Airway epithelial cell (primary cell): ENCODE measurements at places on chromosomes 7 and 10. TPM values are rescaled to one million over a fixed set of nuclear protein-coding genes. Genes with fewer than 3 reads are reported as not detected.

CAMK1D gene
- total RNA-seq: 4.8 and 7.1 TPM in 2 replicates

CEP41 gene
- 11.5 and 14.5 TPM in 2 replicates for total RNA-seq

GBX1 gene
- total RNA-seq: not detected in 2 replicates

FKBP14 gene
- 11.4 and 15.6 TPM in 2 replicates for total RNA-seq

GPR26 gene
- total RNA-seq: not detected in 2 replicates

CRHR2 gene
- not detected in 2 replicates for total RNA-seq

HOXA3 gene
- total RNA-seq: not detected in 2 replicates

NKX1-2 gene
- 3.3 and 4.0 TPM in 2 replicates for total RNA-seq

FAM24B gene
- 0.42 and 2.2 TPM in 2 replicates for total RNA-seq

ADAMTS14 gene
- 0.35 TPM in 1 of 2 replicates, not detected in the other for total RNA-seq

POMZP3 gene
- total RNA-seq: 3.6 and 5.6 TPM in 2 replicates

ACTR3C gene
- total RNA-seq: 0.88 and 1.8 TPM in 2 replicates

ADAP1 gene
- total RNA-seq: 20.8 and 32.2 TPM in 2 replicates

RBM20 gene
- total RNA-seq: 0.28 and 1.3 TPM in 2 replicates
